ENCODE measurements at places on chromosomes 13 and 19.
A peak's percentile ranks its signal among the peaks of the same experiment; 100 is the strongest.

GRCh38 chr19:30150626-30151025, 208.6 kb downstream of the URI1 start:
- no peak for DNase-seq

- no peak for DNase-seq
Measured at GRCh38 chr19:46954993-46955812, 64.4 kb upstream of the NPAS1 start.

GRCh38 chr13:62483774-62484173, 1068.1 kb upstream of the PCDH20 start:
- DNase-seq, result no peak

GRCh38 chr13:99975626-99976025, 4.1 kb upstream of the ZIC5 start:
- DNase-seq, result no peak

GRCh38 chr19:42074513-42075363, 1.2 kb upstream of the ZNF574 start:
- no peak for DNase-seq

DNA sequence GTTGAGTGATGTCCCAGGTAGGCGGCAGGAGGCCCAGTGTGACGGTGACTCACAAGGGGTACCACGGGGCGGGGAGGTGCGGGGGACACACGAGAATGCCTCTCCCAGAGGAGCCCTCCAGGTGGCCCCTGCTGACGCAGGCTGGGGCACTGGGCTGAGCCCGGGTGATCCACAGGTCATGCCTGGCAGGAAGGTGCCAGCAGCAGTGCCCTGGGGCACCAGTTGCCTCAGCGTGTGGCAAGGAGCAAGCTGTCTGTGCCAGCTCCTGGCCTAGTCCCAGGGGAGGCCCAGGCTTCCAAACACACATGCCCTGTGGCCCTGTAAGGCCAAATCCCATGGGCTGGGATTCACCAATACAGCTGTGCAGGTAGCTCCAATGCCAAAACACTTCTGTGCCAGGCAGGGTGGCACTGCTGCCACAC, 28.0 kb downstream of the AKT2 start:
- DNase-seq, result no peak

DNA sequence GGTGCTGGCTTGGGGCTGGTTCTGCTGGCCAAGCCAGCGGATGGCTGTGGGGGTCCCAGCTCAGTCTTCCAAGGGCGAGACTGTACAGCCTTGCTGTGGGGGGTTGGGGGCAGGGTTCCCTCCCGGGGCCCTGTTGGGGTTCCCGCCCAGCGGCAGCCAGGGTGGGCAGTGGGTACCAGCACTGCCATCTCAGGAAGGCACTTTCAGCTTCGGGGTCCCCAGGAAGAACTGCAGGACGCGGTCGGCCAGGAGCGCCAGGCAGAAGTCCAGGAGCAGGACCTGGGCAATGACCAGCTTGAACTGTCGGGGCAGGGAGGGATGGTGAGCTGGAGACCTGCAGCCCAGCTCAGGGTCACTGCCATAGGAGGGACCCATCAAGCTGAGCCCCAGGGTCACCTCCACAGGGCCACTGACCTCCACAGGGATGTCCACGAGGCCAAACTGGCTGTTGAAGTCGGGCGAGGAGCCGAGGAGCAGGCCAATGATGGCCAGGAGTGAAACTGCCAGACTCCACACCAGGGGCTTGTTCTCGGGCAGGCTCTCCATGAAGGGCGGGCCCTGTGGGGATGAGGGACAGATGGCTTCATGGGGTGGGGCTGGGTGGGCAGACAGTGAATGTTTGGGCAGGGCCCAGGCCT, 1.9 kb upstream of the GMIP start:
- no peak for DNase-seq

DNA sequence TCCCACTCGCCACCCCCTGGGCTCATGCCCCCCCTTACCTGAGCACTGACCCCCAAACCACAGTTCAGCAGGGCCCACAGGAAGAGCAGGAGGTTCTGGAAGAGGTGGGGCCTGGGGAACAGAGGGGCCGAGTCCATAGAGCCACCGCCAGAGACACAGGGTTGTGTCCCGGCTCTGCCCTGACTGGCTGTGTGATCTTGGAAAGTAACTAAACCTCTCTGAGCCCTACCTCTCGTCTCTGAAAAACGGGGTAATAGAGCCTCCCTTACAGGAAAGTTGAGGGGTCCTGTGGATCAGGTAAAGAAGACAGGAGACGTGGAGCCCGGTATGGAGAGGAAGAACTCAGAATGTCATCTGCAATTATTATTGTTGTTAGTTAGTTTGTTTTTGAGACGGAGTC, 2.0 kb downstream of the ADAMTSL5 start:
- DNase-seq, result no peak

DNA sequence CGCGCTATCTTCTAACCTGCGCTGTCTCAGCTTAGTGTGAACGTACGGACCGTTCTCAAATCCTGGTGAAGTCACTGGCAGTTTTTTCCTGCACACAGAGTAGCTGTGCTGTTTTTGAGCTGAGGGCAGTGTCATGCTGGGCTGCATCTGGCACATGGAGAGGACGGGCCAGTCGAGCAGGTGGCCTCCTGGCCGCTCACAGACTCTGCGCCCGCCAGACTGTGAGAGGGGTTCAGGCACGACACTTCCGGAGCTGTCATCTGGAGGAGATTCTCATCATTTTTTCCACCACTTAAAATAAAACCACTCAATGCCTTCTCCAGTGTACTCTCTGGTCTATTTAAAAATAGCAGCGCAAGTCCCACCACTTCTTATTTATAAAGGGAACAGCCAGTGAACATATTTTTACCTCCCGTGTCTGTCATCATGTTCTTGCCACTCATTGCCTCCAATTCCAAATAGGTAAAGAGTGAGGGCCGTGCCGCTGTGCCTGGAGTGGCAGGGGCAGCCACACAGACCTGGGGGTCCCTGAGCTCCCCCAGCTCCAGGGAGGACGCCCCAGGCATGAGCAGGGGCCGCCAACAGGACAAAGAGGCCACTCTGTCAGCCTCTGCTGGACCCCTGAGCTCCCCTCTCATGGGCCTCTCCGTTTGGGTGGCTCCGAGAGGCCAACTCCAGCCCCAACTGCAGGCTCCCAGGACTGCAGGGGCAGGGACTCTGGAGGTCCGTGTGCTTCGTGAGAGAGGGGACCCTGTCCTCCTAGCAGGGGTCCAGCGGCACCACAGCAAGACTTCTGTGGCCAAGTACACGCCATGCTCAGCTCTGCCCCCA, 36.9 kb upstream of the GRTP1 start:
- DNase-seq, result no peak

DNA sequence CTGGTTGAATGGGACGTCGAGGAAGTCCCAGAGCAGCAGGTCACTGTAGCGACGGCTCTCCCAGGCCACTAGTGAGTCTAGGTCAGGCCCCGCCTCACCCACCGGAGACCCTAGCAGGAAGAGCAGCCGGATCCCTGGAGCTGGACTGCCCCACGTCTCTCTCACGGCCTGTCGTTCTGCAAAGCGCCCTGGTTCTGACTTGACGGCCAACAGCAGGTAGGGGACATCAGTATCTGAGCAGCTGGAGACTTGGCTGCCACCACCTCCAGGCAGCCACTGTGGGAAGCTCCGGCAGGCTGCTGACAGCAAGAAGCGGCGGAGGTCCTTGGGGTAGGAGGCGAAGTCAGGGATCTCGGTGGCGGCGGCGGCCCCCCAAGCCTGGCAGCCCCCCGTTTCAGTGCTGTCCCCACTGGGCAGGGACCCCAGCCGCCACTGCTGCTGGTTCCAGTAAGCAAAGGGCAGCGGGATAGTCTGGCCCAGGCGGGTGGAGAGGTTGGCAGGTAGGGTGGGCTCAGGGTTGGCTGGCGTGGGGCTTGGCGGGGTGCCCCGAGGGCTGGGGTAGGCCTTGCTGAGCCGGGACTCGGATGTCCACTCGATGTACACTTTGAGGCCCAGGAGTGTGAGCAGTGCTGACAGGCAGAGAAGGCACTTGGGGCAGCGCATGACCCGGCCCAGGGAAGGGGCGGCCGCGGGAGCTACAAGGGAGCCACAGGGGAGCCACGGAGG, 895 bp downstream of the B3GNT8 start:
- DNase-seq, result no peak

- DNase-seq, result no peak
Measured at GRCh38 chr19:5801796-5802619, 2.9 kb upstream of the NRTN start.

DNA sequence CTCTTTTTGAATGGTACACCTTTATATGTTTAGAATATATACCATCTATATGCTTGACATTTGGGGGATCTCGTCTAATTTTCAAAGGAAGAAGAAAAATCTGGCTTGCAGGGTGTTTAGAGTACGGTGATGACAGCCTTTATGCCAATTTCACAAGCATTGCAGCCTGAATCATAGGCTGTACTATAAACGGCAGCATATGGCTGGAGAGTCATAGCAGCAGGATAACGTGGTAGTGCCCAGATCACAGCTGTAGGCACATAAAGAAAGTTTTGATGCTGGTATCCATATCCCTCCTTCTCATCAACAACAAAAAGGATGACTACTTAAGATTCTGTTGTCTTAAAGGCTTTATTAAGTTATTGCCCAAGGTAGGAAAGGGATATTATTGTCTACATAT, 253.0 kb downstream of the PCDH9 start:
- DNase-seq, result no peak

DNA sequence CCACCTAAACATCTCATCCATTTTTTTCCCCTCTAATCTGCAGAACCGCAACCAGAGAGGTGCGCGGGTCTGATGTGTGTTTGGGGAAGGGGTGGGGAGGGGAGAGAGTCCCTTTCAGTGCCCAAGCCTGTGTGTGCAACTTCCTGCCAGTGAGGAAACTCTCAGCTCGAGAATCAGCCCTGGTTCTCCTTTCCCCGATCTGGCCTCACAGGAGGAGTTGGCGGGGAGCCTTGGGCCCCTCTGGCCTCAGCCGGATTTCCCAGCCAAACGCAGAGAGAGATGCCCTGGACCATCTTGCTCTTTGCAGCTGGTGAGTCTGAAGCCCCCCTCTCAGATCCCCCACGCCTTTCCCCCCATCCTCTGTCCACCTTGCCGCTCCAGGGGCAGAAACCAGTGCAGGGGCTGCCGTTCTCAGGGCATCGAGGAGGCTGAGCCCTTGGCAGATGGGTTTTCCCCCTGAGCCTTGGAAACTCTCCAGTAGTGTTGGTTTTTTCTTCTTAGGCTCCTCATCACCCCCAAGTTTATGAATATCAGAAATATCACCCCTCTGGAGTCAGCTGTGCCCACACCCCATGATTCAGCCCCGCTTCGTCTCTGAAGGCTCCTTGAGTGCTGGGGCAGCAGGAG, at the start of gene C19orf38:
Gene C19orf38, plus strand, starts transcription at position 186 of the 627 bp plus-strand sequence. Its CDS starts 94 bp downstream, at position 280.
- no peak for DNase-seq

DNA sequence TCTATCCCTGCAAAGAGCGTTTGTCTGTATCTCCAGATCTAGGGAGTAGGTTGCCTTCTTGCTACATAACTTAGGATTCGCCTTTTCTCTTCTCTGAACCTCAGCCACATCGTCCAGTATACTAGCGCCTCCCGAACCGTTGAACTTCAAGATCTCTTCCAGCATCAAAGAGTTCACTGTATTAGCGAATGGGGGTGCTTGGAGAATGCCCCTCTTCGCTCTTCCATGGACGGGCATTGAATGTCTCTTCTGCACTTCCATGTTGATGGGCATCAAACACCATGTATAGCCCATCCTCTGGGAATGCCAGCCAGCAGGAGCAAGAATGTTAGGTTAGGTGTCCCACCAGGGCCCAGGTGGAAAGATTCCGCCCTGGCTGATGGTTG, 575 bp upstream of the OXGR1 start:
- no peak for DNase-seq

DNA sequence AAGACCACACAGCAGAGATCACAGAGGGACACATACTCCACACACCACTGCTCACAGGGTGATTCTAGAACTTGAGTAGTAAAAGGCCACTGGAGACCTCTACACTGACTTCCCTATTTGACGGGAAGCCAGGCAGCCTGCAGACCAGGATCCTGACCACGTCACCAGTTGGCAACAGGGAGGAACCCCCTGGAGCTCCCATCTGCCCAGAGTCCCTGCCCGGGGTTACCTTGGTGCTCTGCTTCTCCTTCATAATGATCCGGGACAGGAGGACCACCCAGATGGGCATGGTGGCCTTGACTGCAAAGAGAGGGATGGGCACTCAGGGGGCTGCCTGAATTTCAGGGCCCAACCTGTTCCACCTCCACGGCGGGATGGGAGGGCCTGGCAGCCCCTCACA, 932 bp downstream of the SLC35E1 start:
- DNase-seq, result peak; percentile 79

DNA sequence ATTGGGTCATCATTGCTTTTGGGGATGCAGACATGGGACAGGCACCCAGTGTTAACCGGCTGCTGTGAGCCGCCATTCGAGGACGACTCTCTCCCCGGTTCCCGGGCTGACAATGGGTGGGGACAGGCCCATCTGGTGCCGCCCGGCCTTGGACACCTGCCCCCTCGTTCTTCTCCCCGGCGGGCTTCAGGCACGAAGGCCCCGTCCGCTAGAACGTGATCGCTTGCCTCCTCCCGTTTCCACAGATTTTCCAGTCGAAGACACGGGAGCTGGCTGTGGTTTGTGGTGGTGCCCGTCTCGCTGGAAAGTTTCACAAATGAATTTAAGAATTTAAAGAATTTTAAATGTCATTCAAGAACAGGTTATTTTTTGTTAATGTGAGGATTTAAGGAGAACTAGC, 2.0 kb downstream of the PALM start:
- no peak for DNase-seq

GRCh38 chr19:51156710-51157109, 14.6 kb downstream of the SIGLEC7 start:
- no peak for DNase-seq

DNA sequence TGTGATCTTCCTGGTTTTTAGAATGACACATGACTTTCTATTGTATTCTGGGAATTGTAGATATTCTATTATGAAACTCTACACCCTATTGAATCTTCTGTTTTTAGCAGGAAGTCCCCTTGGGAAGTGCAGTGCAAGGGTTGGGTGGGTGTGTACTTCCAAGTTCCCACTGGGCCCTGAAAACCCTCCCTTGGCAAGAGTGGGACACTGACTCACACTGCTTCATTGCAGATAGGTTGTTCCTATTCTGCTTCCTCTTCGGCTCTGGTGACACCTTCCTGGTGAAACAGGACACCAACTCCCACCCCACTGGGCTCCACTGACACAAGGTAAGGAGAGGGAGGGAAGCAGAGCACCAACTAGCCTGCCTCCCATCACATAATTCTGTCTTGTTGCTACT, 121.8 kb downstream of the KCTD12 start:
- DNase-seq, result no peak

GRCh38 chr13:31154939-31155338, 6.8 kb downstream of the HSPH1 start:
- no peak for DNase-seq

DNA sequence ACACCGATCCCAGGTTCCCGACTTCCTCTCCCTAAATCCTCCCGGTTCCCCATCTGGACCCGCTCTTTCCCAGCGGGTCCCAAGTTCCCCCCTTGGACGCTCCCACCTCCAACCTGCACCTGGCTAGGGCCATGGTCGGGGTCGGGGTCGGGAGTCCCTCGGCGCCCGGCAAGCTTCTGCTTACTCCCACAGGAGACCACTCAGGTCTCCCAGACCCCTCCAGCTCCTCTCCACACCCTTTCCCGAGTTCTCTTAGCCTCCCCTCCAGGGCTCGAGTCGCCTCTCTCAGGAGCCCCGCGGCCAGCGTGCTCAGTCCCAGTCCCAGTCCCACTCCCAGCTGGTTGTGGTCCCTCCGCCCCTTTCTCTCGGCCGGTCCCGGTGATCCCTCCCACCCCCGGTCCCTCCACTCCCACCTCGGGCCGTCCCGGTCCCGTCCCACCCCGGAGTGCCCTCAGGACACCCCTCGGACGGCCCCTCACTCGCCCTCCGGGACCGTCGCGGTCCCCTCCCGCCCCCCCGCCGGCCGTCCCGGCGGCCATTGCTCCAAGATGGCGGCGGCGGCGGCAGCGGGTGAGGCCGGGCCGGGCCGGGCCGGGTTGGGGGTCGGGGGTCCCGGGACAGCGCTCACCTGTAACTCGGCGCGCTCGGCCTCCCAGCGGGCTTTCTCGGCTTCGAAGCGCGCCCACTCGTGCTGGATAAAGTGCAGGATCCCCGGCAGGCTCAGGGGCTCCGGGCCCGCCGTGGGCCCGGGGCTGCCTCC, at the start of gene FKRP:
Gene FKRP, plus strand, starts transcription at position 537 of the 760 bp plus-strand sequence. CDS start 9,394 bp downstream, outside the sequence.
- DNase-seq, result no peak
